ENCODE measurements at places on chromosomes 3 and 15. TPM values are rescaled to one million over a fixed set of nuclear protein-coding genes. Genes with fewer than 3 reads are reported as not detected.

The PROK2 gene
- 0.71 TPM for total RNA-seq

GRCh38 chr3:4350789-4351163, 47.6 kb downstream of the SETMAR start:
- H3K27ac ChIP-seq = peak overlapping the region; percentile 93
- H3K27me3 ChIP-seq = no peaks in the 10 kb centered on the region
- no peaks in the 10 kb centered on the region for H3K4me1 ChIP-seq
- H3K4me3 ChIP-seq = peak overlapping the region; percentile 72
- no peak for DNase-seq

DNA sequence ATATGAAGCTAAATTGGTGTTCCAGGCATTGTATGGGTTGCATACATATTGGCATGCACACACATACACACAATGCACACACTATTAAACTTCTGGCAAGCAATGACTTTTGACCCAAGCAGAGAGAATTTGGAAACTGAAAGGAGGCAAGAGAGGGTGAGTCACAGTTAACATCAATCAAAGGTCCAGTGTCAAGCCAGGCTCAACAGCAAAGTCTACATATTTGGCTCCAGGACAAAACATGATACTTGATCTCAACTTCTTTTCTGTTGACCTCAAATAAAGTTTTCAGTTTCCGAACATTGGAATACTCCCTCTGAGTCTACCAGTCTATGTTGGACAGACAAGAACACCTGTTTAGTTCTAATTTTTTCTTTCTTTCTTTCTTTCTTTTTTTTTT, 28.3 kb downstream of the IL12A start:
- no peaks in the 10 kb centered on the region for H3K27me3 ChIP-seq
- DNase-seq = no peak
- H3K27ac ChIP-seq = no peak overlapping the region
- no peaks in the 10 kb centered on the region for H3K36me3 ChIP-seq
- H3K4me1 ChIP-seq = no peaks in the 10 kb centered on the region
- H3K4me3 ChIP-seq = no peak overlapping the region

DNA sequence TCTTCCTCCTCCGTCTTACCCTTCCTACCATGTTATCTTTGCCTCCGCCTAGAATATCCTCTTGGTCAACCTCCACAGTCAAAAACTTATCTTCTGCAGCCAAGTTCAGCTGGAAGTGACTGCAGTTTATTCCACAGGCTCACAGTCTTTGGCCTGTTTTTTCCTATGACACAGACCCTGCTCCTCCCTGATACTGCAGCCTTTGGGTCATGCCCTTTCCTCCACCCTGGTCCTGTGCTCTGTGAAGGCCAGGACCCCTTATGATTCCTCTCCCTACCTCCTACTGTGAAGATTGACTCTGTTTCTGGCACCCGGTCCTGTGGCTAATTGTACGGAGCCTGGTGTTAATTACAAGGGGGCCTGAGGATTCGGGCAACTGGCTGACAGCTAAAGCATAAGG, 49.3 kb upstream of the SCN5A start:
- no peak overlapping the region for H3K4me3 ChIP-seq
- H3K27me3 ChIP-seq = no peaks in the 10 kb centered on the region
- H3K36me3 ChIP-seq = no peaks in the 10 kb centered on the region
- H3K27ac ChIP-seq = no peak overlapping the region
- no peaks in the 10 kb centered on the region for H3K4me1 ChIP-seq

DNA sequence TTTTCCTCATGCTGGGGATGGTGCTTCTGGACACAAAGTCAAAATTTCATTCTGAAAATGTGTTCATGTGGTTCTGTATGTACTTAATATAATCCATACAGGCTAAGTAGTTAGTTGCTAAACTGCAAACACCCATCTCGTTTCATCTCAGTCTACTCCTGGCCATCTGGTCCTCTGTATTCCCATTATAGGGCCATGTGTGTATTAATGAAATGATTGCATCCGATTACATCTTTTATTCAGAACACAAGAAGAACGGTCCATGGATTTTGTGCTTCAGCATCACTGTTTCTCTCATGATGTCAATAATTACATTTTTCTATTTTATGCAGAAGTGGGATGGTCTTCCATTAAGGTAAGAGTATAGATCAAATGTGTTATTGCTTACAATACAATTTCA, 6.1 kb upstream of the GJD2 start:
- H3K27me3 ChIP-seq = no peaks in the 10 kb centered on the region
- H3K36me3 ChIP-seq = no peaks in the 10 kb centered on the region
- H3K27ac ChIP-seq = no peak overlapping the region
- H3K4me1 ChIP-seq = no peaks in the 10 kb centered on the region
- no peak for DNase-seq
- no peak overlapping the region for H3K4me3 ChIP-seq

- no peak overlapping the region for H3K27ac ChIP-seq
- no peak for DNase-seq
- no peak overlapping the region for H3K4me3 ChIP-seq
- H3K27me3 ChIP-seq = no peaks in the 10 kb centered on the region
- no peaks in the 10 kb centered on the region for H3K4me1 ChIP-seq
- no peaks in the 10 kb centered on the region for H3K36me3 ChIP-seq
Observed at GRCh38 chr3:146747928-146748327, 142.8 kb upstream of the PLSCR5 start.

DNA sequence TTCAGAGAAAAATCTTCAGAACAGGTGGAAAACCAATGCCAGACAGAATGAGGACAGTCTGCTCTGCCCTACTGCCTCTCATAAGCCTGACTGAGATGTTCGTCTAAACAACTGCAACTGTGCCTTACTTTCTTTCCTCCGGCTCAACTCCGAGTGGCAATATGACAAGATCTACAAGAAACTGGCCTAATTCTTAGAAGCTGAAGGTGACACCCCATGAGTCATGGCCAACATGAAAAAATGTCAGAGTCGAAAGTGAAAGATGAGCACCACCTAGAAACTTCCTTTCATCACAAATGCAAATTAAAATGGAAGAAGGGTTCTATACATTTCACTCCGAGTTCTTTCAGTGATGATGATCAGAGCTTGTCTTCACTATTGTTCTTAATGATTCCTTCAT, 12.9 kb downstream of the PCYT1A start:
- H3K27me3 ChIP-seq = no peaks in the 10 kb centered on the region
- no peak overlapping the region for H3K27ac ChIP-seq
- no peak for DNase-seq
- peaks cover 5% of the 10 kb centered on the region for H3K4me1 ChIP-seq

All from thoracic aorta (tissue), 2 donors.